CD4-positive, alpha-beta T cell treated with Interleukin-10 for 1 hour (primary cell): ENCODE measurements at places on chromosomes 3 and 15.

DNA sequence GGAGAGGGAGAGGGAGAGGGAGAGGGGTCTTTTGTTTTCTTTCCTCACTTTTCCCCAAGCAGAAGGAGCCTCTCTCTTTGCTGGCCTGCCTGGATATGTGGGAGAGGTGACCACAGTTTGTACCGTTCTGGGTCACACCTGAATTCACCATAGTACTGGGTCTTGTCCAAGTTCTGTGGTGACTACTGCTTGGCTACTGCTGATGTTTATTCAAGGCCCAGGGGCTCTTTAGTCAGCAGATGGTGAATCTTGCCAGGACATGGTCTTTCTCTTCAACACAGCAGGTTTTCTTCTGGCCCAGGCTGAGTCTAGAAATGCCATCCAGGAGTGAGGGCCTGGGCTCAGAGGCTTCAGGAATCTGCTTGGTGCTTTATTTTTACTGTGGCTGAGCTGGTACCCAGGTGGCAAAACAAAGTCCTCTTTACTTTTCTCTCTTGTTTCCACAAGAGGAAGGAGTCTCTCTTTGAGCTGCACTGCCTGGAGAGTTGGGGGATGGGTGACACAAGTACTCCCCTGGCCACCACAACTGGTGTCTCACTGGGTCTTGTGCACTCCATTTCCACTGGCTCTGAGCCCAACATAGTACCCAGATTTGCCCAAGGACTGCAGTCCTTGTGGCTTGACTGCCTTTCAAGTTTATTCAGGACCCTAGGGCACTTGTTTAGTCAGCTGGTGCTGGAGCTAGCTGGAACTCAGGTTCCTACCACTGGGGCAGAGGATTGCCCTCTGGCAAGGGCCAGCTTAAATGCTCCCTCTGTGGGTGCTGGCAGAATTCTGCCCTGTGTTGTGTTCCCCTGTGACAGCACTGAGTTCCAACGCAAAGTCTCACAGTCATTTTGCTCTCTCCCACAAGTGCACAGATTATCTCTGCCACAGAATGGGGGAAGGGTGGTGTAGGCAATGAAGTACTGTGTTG is 16.8 kb upstream of the CCNDBP1 start:
- DNase-seq: no peak

- no peak for DNase-seq
Observed at GRCh38 chr15:100094127-100094510, 247.7 kb downstream of the ADAMTS17 start.

DNA sequence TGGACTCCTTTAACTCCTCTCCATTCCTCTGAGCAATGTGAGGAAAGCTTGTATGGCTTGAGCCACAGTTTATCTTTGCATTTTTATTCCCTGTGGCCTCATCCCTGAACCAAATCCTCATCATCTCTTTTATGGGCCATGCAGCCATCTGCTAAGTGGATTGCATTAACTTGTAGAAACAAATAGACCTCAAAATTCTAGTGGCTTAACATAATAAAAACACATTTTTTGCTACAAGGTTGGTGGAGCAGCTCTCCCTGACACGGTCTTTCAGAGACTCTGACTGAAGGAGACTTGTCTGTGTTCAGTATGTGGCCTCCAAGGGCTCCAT is 135.3 kb downstream of the RPL22L1 start:
- no peak for DNase-seq

DNA sequence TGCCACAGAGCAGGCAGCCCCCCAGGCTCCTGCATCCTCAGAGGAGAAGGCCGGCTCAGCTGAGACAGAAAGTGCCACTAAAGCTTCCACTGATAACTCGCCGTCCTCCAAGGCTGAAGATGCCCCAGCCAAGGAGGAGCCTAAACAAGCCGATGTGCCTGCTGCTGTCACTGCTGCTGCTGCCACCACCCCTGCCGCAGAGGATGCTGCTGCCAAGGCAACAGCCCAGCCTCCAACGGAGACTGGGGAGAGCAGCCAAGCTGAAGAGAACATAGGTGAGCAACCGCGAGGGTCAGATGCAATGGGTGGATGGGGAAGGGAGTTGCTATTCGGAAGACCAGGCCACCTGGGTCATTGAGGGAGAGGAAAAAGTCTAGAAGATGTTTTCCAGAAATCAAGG is 53.0 kb downstream of the GAP43 start:
- DNase-seq: no peak

- DNase-seq: no peak
Observed at GRCh38 chr3:148372206-148372875, 325.4 kb upstream of the AGTR1 start.
